ENCODE measurements at places on chromosomes 7 and 10.

DNA sequence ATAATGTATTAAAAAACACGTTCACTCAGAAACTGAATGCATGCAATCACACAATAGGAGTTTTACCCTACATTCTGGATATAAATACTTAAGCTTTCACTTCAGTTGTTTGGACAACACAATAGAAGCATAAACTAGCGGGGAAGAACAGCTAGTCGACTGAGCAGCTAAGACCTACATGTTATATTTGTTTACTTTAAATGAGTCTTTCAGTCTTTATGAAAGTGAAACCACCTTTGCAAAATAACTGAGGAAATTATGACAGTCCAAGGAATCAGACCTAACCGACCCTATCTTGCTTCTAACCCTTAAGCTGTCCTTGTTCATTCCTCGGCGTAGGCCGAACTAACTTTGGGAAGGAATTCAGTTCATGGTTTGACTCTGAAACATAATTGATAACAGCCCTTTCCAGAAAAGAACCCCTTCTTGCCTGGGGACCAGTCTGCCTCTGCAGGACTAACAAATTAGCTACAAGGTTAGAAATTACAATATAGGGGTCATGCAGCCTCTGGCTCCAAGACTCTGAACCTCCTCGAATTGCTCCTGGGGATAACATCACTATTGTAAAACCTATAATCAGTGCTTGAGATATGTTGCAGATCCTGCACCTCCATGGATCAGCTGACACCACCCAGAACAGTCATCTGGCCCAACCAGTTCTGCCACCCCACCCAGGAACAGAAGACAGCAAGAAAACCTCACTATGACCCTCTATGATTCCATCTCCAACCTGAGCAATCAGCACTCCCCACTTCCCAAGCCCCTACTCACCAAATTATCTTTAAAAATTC lies 185.1 kb upstream of the KLF6 start:
- no peak for DNase-seq

GRCh38 chr10:124722798-124723783 lies 21.1 kb downstream of the FAM53B start:
- DNase-seq = peak; percentile 56

DNA sequence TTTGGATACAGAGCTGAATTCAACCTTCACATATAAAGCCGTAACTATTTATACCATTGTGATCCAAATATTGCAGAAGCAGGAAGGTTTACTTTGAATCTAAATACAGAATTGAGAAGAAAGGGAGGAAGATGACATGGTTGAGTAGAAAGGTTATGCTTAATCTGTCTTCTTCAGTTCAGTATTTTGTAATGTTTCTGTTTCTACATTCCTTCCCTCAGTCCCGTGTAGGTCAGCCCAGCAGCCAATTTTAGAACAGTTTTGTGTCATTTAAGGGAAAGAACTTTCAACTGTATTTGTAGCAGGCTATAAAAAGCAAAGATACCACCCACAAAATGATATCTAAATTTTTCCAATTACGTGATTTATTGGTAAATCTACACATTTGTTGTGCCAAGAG lies 97.4 kb downstream of the CPED1 start:
- DNase-seq = no peak

- DNase-seq = no peak
These were observed 457 bp downstream of the ACADSB start for GRCh38 chr10:123009105-123009820.

- peak; percentile 26 for DNase-seq
These were observed 4.8 kb downstream of the ELOVL3 start for GRCh38 chr10:102230861-102231356.

DNA sequence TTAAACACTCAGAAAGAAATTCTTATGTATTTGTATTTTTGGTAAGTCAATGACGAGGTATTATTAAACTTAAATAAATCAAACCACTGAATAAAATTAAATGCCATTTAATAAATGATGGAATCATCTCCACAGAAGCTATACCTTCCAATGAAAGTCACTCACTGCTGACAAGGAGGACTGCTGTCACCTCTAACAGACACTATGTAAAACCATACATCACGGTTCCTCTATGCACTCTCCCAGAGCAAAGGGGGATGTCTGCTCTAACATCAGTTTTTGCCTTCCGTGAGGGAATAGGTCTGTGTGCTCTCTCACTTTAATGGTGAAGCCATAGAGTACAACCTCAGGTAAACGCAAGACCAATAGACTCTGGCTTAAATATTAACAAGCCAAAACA lies 99.7 kb upstream of the DDC start:
- no peak for DNase-seq

DNA sequence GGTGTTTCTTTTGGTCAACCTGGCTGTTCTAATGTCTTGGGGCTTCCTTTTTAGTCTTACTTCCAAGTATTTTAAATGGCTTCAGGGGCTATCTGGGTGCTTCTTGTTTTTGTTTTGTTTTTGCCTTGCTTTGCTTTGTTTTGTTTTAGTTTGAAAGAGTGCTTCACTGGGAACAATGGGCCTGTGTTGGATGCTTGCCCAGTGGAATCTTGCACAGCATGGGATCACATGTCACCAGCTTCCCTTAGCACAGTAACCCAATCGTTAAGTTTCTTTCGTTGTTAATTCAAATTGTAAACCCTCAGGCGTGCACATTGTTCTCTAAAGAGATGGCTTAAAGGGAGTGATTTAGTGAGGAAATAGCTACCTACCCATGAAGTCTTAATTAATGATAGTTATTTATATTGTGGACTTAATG lies 8.9 kb downstream of the COL17A1 start:
- no peak for DNase-seq

DNA sequence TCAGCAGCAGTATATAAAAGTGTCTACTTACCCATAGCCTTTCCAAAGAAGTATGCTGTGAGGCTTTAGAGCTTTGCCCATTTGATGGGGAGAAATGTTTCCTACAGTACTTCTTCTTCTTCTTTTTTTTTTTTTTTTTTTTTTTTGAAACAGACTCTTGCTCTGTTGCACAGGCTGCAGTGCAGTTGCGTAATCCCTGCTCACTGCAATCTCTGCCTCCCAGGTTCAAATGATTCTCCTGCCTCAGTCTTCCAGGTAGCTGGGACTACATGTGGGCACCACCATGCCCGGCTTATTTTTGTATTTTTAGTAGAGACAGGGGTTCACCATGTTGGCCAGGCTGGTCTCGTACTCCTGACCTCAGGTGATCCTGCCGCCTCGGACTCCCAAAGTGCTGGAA lies 101.7 kb upstream of the TMEM26 start:
- no peak for DNase-seq

- no peak for DNase-seq
These were observed 161.7 kb downstream of the FANK1 start for GRCh38 chr10:126058104-126058503.

DNA sequence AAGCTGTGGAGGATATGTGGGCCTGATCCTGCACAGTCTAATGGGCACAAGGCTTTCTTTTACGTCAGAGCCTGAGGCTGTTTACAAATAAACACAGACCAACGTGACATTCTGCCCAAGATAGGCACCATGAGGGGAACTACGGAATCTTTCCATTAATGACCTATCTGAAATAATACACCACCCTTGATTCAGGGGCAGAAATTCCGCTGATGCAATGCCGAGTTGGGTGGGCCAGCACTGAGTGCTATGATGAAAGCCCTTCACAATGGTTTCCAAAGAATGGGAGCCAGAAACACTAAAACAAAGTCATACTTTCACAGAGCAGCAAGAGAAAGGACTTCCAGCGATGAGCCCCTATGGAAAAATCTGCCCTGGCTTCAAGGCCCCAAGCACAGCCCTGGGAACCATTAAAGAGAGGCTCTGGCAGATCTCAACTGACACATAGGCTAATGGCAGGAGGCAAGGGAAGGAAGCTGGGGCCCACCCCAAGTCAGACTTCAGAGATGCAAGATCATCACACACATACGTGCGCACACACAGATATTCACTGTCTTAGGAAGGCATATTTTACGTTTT lies 72.2 kb upstream of the DLX6 start:
- DNase-seq = no peak

DNA sequence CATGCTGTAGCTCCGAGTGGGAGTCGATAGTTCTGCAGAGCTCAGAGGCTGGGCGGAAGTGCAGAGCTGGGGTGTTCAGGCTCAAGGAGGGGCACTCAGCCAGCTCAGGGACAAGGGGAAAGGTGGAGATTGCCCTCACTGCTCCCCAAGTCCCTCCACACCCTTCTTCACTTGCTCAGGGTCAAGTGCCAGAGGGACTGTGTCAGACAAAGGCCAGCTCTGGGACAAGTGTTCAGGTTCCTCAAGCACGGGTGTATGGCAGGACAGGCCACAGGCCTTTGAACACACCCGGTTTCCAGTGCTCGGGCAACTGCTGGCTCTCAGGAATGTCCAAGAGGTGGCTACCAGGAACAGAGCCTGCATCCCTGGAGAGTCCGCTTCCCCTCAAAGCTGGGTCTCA lies 293.0 kb upstream of the PODXL start:
- no peak for DNase-seq

DNA sequence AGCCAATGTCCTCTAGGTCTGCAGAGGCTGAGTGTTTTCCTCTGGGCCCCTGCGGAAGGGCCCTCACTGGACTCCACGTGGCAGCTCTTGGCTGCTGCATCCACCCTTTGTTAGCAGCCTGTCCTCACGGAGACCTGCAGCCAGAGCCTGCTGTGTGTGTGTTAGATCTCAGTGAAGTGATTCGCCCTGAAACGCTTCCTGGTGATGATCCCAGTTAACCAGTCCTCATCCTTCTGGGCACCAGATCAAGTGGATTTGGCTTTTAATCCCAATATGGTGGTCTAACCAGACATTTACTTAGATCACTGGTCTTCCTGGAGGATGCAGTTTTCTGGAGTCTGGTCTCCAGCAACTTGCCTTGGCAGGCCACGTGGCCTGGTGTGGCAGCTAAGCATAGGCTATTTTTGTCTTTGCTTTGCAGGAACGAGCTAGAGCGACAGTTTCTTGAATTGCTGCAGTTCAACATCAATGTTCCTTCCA lies 39.5 kb upstream of the GJD4 start:
- no peak for DNase-seq

DNA sequence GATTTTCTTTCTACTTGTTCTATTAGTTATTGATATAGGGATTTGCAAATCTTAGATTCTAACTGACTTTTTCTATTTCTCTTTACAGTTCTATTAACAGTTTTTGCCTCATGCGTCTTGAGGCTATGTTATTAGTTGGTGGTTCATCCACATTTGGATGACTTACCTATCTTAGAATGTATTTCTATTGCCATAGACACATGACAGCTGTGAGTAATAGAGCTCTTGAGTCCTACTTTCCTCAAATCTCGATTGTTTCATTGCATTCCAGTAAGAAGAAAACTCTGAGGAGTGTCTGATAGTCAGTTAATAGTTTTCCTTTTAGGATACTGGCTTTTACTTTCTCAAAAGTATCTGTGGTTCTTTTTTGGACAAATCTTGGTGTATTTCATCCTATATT lies 241.4 kb upstream of the ZNF32 start:
- DNase-seq = no peak

GRCh38 chr7:110830778-110831177 lies 260.1 kb upstream of the LRRN3 start:
- DNase-seq = no peak

- DNase-seq = no peak
These were observed 44.0 kb downstream of the ASB13 start for GRCh38 chr10:5622186-5622960.

DNA sequence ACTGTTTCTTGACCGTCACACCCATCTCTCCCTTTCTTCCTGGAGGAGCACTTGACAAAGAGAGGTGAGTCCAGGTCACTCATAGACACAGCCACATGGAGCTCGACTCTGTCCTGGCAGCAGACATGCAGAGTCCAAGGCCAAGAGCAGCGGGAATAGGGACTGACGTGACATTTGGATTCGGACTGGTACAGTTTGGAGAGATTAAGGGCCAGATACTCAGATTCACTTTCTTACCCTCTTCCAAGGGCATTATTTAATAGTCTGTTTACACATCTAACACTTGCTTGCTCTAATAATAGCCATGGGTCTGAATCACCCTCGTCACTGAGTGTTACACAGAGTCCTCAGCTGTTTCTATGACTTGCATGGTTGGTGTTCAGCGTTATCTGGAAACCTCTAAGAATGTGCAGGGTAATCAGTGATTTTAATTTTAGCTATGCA lies 39.2 kb upstream of the OTUD1 start:
- DNase-seq = no peak

DNA sequence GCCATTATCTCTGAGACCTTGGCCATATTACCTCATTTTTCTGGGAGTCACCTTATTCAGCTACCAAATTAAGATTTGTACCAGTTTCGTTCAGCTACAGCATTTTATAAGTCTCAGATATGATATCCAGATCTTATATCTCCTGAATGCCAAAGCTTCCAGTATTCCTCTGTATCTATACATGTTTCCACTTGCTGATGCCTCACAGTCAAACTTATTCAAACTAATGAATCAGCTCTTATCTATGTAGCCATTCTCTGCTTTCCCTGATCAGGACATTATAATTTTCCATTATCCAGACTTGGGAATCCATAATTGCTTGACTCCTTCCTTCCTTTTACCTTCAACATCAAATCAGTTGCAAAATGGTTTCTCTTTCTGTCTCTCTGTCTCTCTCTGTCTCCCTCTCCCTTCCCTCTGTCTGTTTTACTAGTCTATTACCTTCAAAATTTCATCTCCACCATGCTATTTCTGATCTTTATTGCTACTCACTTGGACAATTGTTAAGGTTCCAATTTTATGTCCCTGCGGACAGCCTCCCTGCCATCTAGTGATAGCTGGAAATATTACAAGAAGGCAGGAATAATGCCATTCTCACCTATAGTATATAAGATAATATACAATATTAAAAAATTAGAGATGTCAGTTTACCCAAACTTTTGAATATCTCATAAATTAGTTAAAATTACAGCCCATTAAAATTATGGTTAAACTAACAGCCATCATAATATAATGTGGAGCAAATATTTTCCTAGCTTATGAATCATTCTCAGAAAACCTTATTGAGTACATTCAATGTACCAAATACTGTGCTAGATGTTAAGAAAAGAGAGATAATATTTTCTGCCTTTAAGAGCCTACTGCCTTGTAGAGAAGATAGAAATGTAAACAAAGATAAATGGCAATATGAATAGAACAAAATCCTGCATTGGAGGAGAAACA lies 89.8 kb downstream of the PCLO start:
- DNase-seq = no peak

GRCh38 chr7:100623951-100624824 lies 11.8 kb downstream of the MOSPD3 start:
- DNase-seq = no peak

DNA sequence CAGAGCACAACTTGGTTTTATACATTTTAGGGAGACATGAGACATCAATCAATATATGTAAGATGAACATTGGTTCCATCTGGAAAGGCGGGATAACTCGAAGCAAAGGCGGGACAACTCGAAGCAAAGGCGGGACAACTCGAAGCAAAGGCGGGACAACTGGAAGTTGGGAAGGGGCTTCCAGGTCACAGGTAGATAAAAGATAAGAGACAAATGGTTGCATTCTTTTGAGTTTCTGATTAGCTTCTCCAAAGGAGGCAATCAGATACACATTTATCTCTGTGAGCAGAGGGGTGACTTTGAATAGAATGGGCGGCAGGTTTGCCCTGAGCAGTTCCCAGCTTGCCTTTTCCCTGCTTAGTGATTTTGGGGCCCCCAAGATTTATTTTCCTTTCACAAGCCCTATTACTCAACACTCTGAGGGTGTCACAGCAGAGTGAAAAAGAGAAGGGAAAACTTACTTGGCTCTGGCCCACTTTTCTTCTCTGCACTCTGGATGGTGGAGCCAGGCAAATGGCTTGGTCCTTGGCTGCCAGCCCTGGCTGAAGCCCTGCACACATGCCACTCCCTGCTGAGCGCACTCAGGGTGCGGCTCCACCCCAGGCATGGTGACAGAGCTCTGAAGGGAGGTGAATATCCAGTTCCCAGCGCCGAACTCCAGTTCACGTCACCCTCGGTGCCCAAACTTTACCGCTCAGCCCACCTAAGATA lies 46.7 kb downstream of the PARD3 start:
- no peak for DNase-seq

Data from stimulated activated CD4-positive, alpha-beta T cell treated with anti-CD3 and anti-CD28 coated beads, TNF-alpha, amount 100 ng/mL, for 48 hours (primary cell).